Activated T-cell treated with anti-CD3 and anti-CD28 coated beads, Interleukin-2, amount 50 U/mL, for 72 hours (primary cell): ENCODE measurements at places on chromosomes 16 and 17. TPM values are rescaled to one million over a fixed set of nuclear protein-coding genes. Genes with fewer than 3 reads are reported as not detected.

DNA sequence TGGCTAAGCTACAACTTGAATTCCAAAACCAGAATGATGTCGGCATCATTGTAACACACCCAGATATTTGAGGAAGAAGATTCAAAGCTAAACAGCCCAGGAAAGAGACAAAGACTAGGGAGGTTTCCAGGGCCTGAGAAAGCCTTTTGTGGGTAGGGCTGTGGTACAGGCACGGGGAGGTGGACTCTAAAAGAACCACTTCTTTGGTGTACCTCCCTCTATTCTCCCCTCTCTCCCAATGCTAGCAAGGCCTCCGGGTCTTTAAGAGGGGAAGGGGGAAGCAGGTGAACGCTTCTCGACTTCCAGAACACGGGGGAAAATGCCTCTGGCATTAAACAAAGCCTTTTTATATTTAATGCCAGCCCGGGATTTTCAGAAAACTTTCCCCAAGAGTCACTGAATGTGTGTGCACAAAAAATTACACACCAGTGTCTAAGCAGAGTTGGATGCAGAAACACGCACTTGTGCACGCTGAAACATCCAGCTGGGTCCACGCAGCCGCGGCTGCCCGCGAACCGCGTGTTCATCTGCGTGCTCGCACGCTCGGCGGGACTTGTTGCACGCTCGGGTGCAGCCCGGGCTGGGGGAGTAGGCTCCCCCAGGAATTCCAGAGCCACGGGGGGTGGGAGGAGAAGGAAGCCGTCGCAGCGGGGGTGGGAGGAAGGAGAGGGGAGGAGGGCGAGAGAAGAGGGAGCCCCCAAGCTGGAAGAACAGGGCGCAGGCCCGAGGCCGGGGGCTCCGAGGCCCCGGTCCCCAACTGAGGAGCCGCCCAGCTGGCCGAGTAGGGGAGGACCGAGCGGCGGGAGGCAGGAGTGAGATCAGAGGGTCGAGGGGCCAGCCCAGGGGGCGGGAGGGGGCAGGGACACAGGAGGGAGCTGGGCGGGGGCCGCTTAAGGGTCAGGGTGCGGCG, 20.1 kb upstream of the ZNF423 start:
- H3K36me3 ChIP-seq, result no peaks in the 10 kb centered on the region
- no peaks in the 10 kb centered on the region for H3K4me1 ChIP-seq
- no peak overlapping the region for H3K27ac ChIP-seq
- peaks cover 39% of the 10 kb centered on the region for H3K27me3 ChIP-seq
- no peak for DNase-seq

GRCh38 chr17:43418441-43419374, 19.9 kb downstream of the ARL4D start:
- peaks cover 39% of the 10 kb centered on the region for H3K27me3 ChIP-seq
- H3K4me1 ChIP-seq, result no peaks in the 10 kb centered on the region
- DNase-seq, result no peak
- H3K4me3 ChIP-seq, result no peak overlapping the region

GRCh38 chr16:11403534-11403795, 58.2 kb downstream of the RMI2 start:
- H3K4me3 ChIP-seq, result no peak overlapping the region
- peaks cover 6% of the 10 kb centered on the region for H3K4me1 ChIP-seq
- H3K36me3 ChIP-seq, result no peaks in the 10 kb centered on the region
- H3K27me3 ChIP-seq, result no peaks in the 10 kb centered on the region
- no peak overlapping the region for H3K27ac ChIP-seq

Gene CIAPIN1
- 49.7 TPM for total RNA-seq

Gene ITGAX
- 79.3 TPM for total RNA-seq
